Hematopoietic multipotent progenitor cell treated with erythropoietin and hydrocortisone succinate and interleukin-3 and kit ligand, for 15 days (in vitro differentiated cells): ENCODE measurements at places on chromosomes 5 and 9.

GRCh38 chr5:132012371-132013005, 1.0 kb upstream of the ACSL6 start:
- no peak for DNase-seq

- DNase-seq, result no peak
These were observed 4.0 kb upstream of the PCDHGA1 start for GRCh38 chr5:141326088-141326854.

DNA sequence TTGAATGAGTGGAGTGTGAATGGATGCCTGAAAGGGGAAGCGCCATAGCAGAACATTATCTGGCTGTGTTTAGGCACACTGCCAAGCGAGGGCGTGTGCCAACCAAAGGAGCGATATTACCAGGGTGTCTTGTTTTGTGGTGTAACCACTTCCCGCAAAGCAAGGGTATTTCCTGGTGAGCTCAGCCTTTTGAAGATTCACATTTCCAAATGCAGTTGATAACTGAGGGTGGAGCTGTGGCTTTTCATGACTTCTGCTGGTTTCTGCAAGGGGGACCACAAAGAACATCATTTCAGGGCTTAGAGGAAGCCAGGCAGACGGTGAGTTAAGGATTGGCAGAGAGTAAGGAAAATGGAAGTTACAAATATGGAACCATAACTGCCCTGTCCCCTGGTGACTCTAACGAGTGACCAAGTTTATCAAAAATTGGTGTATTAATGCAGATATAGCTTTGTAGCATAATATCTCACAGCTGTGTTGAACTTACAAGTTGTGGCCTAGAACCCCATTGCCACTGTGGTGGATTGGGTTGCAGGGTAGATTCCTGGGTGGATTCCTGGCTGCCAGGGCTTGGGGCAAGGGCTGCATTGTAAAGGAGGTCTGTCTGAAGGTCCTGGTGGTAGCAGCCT, 71.4 kb downstream of the RALGPS1 start:
- DNase-seq, result peak; percentile 43

- no peak for DNase-seq
These were observed 23.0 kb upstream of the NR3C1 start for GRCh38 chr5:143426437-143426991.

GRCh38 chr5:541539-542318, 17.5 kb upstream of the SLC9A3 start:
- no peak for DNase-seq

DNA sequence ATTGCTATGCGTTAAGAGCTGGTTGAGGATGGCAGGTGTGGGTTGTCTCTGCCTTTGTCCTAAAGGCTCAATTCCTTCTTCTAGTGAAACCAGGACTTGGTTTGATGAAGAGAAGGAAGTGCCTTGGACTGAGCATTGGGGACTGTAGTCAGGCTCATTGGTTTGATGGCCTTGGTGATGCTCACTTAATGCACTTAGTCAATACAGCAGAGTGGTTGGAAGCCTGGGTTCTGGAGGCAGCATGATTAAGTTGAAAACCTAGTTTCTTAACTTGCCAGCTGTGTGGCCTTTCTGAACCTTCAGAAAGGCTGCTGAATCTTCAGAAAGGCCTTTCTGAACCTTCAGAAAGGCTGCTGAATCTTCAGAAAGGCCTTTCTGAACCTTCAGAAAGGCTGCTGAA, 52.4 kb downstream of the PTTG1 start:
- DNase-seq, result no peak

DNA sequence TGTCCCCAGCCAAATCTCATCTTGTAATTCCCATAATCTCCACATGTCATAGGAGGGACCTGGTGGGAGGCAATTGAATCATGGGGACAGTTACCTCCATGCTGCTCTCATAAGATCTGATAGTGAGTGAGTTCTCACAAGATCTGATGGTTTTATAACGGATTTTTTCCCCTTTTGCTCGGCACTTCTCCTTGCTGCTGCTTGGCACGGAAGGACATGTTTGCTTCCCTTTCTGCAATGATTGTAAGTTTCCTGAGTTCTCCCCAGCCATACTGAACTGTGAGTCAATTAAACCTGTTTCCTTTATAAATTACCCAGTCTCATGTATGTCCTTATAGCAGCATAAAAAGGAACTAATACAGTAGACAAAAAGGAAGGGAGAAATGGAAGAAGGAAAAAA, 76.7 kb upstream of the CCNG1 start:
- DNase-seq, result no peak

- no peak for DNase-seq
These were observed 195.7 kb downstream of the DCP2 start for GRCh38 chr5:113172231-113172826.

GRCh38 chr5:107451028-107451427, 219.7 kb downstream of the EFNA5 start:
- DNase-seq, result no peak

GRCh38 chr5:96509316-96509715, 76.3 kb upstream of the PCSK1 start:
- DNase-seq, result no peak

- DNase-seq, result peak; percentile 28
These were observed 795 bp downstream of the NDUFAF2 start for GRCh38 chr5:60945813-60946187.

GRCh38 chr9:8348756-8349155, 549.2 kb upstream of the DMAC1 start:
- no peak for DNase-seq

- DNase-seq, result no peak
These were observed 1.3 kb downstream of the PCSK5 start for GRCh38 chr9:75891771-75892215.

DNA sequence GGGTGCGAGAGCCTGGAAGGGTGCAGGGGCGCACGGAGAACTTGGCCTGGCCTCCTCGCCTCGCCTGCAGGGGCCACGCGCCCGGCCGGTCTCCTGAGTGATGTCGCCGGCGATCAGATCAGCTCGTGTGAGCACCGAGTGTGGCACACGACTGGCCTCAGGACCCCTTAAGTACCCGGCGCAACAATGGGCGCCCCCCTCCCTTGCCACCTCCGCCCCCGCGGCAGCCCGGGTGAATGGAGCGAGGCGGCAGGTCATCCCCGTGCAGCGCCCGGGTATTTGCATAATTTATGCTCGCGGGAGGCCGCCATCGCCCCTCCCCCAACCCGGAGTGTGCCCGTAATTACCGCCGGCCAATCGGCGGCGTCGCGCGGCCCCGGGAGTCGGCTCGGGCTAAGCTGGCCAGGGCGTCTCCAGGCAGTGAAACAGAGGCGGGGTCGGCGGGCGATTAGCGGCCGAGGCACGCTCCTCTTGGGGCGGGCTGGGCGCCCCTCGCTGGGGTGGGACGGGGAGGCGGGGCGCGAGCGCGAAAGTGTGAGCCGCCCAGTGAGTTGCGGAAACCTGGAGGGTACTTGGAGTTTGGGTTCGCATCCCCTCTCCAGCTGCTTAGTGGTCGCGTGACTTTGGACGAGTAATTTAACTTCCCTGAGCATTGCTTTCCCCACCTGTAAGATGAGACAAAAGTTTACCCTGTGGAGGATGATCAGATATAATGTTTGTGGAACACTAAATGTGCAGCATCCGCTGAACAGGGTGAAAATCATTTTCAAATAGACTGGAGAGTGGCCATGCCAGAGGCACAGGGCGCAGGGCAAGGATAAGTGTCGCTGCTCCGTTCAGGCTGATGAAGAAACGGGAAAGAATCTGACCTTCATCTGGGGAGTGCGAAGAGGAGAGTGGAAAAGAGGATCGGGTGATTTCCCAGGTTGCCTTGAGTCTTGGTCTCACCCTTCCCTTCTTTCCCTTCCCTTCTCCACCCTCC, at the start of gene NEUROG1:
TSS of gene NEUROG1 (minus strand) at position 145 of the 982 bp plus-strand sequence. CDS start 274 bp downstream, outside the sequence.
- DNase-seq, result no peak

DNA sequence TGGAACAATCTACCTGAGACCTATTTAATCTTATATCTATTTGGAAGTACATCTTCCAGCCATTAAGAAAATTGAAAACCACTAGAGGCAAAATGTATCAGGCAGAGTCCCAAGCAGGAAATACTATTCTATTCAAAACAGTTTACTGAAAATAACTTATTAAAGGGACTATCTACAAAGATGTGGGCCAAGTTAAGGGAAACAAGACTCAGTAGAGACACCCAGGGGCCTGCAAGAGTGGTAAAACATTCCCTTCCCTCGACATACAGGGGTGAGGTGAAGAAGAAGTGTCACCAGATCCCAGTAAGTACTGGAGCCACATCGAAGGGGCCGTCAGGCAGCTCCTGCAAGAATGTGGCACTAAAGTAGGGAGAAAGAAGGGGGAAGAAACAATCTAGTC, 12.1 kb upstream of the NRG2 start:
- DNase-seq, result no peak

- DNase-seq, result no peak
These were observed 26.7 kb upstream of the ALDH1A1 start for GRCh38 chr9:72979405-72980100.

DNA sequence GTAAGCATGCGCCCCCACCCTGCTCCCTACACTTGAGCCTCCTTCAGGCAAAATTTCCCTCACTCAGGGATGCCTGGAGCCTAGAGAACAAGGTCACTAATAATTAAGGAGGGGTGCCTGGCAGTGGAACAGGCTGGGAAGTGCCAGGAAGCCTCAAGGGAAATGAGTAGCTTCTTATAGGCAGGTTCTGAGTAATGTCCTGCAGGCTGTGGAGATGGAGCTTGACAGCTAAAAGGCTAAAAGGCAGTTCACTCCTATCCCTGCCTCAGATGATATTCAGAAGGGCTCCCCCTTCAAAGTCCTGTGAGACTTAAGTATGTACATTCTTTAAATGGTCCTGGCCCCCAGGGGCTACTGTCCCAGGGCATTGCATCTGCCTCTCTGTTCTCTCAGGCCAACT, 65.5 kb upstream of the SMIM32 start:
- DNase-seq, result no peak

GRCh38 chr9:15357050-15357653, 50.1 kb upstream of the TTC39B start:
- no peak for DNase-seq

DNA sequence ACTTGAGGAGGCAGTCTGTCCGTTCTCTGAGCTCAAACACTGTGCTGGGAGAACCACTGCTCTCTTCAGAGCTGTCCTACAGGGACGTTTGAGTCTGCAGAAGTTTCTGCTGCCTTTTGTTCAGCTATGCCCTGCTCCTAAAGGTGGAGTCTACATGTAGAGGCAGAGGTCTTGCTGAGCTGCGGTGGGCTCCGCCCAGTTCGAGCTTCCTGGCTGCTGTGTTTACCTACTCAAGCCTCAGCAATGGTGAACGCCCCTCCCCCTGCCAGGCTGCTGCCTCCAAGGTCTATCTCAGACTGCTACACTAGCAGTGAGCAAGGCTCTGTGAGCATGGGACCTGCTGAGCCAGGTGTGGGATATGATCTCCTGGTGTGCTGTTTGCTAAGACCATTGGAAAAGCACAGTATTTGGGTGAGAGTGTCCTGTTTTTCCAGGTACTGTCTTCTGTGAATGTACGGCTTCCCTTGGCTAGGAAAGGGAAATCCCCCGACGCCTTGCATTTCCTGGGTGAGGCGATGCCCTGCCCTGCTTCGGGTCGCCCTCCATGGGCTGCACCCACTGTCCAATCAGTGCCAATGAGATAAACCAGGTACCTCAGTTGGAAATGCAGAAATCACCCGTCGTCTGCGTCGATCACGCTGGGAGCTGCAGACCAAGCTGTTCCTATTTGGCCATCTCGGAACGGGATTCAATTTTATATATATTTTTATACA, 58.5 kb downstream of the CNTRL start:
- DNase-seq, result no peak

DNA sequence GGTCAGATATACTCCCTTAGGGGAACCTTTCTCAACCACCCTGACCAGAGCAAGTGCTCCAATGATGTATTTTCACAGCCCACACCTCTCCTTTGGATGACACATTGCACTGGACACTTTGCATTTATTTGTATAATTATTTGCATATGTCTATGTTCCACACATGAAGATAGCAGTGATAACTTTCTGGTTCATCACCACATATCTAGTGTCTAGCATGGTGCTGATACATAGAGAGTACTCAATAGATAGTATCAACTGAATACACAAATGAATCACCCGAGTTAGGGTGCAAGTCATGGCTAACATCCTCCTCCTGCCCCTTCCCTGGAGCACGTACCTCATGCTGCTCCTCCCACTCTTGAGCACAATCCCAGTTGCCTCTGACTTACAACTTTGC, 617.6 kb downstream of the EBF1 start:
- DNase-seq, result no peak

DNA sequence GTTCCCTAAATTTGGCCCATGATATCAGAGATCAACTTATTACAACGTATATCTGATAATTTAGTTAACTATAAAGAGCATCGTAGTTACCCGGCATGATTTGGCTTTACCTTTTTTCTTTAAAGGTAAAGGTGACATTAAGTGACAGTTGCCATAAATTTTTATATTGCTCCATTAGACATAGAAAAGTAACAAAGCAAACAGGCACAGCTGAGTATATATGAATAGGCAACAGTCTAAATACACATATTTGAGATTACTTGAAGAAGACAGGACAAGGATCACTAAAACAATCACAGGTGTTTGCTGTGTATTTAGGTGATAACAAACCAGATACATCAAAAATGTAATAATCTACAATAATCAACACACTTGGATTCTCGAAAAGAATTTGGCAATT, 34.8 kb downstream of the RFX3 start:
- DNase-seq, result no peak

- DNase-seq, result no peak
These were observed 145.4 kb downstream of the ENTREP1 start for GRCh38 chr9:69470186-69470977.

DNA sequence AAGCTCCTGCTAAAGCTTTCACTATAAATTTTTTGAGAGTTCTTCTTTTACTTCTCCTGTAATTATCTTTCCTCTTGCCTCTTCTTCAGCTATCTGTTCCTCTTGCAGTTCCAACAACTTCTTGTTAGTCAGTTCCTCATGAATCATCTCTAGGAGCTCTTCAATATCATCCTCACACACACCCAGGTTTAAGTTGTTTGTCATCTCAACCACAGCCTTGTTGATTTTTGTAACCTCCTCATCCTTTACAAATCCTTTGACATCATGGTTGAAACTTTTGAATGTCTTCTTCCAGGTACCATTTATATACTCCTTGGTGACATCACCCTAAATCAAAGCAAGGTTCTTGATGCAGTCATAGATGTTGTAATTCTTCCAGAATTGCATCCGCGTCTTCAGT, 106.3 kb upstream of the MAMDC2 start:
- DNase-seq, result no peak

DNA sequence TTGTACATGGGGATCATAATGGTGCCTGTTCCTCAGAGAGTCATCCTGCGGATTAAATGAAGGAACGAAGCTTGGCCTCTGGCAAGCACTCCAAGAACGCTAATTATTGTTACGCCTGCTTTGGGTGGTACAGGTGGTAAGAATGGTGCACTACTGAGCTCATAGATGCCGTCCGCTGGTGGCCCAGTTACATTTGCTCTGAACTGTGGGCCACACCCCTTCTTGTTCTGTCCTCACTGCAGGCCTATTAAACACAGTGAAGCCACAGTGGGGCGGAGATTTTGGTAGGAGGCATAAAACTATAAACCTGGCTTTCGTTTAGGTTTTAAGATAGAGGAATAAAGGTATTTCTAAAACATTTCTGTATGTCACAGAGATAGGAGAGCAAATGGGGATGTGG, 40.6 kb upstream of the FER start:
- no peak for DNase-seq

DNA sequence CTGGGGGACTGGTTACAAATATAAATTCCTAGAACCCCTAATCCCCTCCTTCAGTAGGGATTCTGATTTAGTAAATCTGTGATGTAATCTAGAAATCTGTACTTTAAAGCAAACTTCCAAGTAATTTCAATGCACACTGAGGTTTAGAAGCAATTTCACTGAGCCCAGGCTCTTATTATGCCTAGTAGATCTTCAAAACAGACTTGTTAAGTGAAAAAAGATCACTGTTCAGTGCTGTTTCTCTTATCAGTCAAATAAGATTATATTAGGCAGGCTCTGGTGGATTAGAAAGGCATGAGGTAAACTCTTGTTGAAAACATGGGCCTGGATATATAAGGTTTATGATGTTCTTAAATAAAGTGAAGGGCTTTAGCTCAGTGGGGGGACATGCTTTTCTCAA, 293.9 kb downstream of the ADGRV1 start:
- DNase-seq, result no peak
